ENCODE measurements at places on chromosomes 3 and 15.

GRCh38 chr3:28267984-28268849 lies 26.8 kb downstream of the CMC1 start:
- no peak for DNase-seq

DNA sequence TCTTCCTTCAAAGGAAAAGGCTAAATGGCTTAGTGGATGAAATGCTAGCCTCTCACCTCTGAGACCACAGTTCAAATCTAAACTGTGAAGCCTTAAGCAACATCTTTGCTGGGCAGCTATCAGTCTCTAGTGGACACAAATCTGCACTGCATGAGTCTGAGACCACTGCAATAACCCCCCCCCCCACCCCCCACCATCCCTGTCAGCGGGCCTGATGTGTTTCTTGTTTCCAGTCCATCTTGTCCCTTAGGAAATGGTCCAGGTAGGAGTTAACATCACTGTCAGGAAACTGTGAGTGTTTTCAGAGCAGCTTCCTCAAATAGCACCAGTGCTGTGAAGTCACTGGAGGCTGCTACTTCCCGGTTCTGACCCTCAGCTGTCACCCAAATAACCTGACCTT lies 140.6 kb upstream of the TMCO5A start:
- no peak for DNase-seq

- no peak for DNase-seq
Measured at GRCh38 chr3:102904629-102905028, 469.8 kb downstream of the ZPLD1 start.

- DNase-seq: no peak
Measured at GRCh38 chr3:185330644-185331043, 32.3 kb upstream of the MAP3K13 start.

- DNase-seq: no peak
Measured at GRCh38 chr3:190552969-190553759, 39.3 kb downstream of the IL1RAP start.

DNA sequence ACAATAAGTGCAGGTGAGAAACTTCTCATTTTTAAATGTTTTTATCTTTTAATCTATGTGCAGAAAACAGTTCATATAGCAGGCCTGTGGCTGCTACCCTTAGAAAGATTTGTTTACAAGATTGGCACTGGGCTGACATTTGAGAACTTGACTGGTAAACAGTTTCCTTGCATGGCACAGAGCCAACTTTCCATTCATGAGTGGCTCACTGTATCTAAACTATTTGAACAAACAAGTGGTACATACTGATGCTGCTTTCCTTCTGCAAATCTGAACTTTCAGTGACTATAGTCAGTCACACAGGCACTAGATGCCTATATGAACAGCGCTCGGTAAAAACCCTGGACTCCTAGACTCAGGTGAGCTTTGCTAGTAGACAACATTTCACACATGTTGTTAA lies 6.3 kb upstream of the GTPBP8 start:
- DNase-seq: no peak

GRCh38 chr15:58043192-58043903 lies 22.2 kb downstream of the ALDH1A2 start:
- DNase-seq: no peak

- DNase-seq: no peak
Measured at GRCh38 chr15:49712846-49713450, 92.1 kb downstream of the DTWD1 start.

- DNase-seq: no peak
Measured at GRCh38 chr3:16090024-16090423, 84.5 kb upstream of the GALNT15 start.

DNA sequence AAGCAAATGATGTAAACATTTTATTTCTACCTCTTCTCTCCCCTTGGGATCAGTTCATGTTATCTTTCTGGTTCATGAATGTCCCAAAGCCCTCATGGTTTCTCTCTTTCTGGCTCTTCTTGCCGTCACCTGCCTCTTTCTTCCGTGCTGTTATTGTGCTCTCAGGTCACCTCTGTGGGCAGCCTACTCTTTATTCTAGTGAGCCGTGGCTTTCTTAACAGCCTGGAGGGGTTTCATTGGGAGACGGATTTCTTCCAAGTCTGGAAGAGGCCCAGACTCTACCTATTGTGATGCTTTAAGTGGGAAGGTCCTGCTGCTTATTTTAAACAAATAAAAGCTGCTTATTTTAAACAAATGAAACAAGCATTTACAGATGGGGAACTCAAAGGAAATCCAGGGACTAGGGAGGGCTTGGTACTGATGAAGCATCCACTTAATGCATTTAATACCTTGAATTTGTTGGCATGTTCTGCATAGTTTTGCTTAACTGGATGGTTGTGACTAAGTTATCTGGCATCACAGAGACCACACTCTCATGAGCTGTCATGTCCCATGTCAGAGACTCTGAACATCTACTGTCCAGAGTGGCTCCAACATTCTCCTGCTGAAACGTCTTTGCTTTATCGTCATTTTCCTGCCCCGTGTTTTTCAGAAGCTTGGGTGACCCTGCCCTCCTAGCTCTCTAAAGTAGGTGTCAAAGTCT lies 443.3 kb downstream of the GABRG3 start:
- no peak for DNase-seq

GRCh38 chr3:143885780-143886427 lies 37.6 kb upstream of the SLC9A9 start:
- DNase-seq: no peak

GRCh38 chr15:29348336-29348914 lies 78.8 kb upstream of the NSMCE3 start:
- no peak for DNase-seq

GRCh38 chr15:92599394-92599970 lies 56.1 kb downstream of the FAM174B start:
- DNase-seq: no peak

DNA sequence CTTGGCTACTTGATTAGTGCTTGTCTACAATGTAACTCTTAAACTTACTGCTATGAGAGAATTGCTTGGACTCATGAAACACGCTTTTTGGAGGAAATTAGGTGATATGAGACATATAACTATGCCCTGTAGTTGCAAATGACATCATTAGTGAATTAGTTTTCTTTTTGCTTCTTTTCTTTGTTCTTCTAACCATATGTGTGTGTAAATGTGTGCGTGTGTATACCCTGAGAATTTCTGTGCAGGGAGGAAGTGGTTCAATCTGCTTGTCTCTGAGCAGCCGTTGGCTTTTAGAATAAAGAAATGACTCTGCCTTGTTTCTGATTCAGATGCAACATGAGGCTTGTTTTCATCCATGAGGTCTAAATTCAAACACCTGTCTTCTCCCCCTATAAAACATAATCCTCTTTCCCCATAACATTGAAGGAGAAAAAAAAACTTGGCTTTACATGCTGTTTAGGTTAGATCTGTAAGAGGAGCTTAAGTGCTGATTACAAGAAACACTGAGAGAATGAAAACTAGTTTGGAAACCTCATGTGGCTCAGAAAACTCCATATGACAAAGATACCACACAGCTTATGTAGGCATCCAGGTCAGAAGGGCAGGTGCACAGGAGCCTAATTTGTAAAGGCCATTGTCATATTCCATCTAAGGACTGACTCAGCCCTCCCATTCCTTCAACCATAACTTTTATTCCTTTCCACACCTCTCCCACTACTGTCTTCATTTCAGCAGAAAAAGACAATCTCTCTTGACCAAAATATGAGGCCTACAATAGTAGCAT lies 30.5 kb upstream of the BLM start:
- no peak for DNase-seq

DNA sequence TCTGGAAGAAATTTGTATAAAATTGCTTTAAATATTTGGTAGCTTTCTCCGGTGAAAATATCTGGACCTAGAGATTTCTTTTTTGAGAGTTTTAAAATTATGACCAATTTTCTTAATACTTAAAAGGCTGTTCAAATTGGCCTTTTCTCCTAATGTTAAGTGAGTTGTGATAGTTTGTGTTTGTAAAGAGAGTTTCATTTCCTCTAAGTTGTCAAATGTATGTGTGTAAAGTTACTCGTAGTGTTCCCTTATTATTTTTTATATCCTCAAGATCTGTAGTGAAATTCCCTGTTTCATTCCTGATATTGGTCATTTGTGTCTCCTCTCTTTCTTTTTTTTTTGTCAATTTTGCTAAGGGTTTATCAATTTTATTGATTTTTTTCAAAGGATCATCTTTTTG lies 92.6 kb upstream of the CTNNB1 start:
- no peak for DNase-seq

- no peak for DNase-seq
Measured at GRCh38 chr3:129475863-129476262, 35.8 kb downstream of the IFT122 start.

- DNase-seq: no peak
Measured at GRCh38 chr3:155481089-155481488, 187.6 kb upstream of the STRIT1 start.

GRCh38 chr3:17979911-17980310 lies 237.5 kb upstream of the TBC1D5 start:
- DNase-seq: no peak

GRCh38 chr3:132267391-132267993 lies 49.7 kb upstream of the ACP3 start:
- DNase-seq: no peak

DNA sequence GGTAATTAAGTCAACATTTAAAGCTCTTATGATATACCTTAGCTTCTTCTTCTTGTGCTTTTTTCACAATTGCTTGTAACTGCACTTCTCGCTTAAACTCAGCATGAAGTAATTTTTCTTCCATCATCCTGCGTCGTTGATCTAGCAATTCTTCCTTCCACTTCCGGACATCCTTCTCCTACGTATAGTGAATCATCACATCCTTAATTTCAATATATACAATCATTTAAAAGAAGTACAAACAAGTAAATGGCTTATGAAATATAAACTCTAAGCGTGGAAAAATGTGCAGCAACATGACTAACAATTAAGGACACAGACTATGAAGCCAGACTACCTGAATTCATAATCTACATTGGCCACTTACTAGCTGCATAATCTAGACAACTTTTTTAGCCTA lies 151.4 kb downstream of the SCAPER start:
- no peak for DNase-seq

All from C1 segment of cervical spinal cord (tissue), 14 donors.